ENCODE measurements at places on chromosomes 5 and 9.

DNA sequence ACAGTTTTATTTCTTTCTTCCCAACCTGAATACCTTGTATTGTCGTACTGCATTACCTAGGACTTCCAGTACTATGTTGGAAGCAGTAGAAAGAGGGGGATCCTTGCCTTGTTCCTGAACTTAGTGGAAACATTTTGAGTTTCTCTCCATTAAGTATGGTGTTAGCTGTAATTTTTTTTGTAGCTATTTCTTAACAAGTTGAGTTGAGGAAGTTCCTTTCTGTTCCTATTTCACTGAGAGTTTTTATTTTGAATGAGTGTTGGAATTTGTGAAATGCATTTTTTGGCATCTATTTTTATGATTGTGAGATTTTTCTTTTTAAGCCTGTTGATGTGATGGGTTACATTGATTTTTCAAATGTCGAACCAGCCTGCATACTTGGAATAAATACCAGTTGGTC lies 49.0 kb downstream of the FSD1L start:
- no peak for DNase-seq

DNA sequence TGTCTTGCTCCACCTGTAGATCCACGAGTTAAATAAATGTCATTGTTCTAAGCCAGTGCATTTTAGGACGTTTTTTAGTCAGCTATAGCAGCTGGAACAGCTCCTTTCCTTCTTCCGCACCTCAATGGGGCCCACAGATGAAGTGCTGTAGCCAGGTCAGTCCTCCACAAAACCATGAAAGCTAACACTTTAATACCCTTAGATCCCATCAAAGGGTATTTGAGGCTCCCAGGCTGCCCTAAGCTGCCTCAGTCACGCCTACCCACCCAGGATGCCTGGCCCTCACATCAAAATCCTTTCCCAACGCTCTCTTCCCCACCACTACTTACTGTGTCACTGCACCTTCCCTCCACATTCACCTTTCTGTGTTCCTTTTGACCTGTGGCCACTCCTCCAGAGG lies 44.1 kb upstream of the ACO1 start:
- no peak for DNase-seq

DNA sequence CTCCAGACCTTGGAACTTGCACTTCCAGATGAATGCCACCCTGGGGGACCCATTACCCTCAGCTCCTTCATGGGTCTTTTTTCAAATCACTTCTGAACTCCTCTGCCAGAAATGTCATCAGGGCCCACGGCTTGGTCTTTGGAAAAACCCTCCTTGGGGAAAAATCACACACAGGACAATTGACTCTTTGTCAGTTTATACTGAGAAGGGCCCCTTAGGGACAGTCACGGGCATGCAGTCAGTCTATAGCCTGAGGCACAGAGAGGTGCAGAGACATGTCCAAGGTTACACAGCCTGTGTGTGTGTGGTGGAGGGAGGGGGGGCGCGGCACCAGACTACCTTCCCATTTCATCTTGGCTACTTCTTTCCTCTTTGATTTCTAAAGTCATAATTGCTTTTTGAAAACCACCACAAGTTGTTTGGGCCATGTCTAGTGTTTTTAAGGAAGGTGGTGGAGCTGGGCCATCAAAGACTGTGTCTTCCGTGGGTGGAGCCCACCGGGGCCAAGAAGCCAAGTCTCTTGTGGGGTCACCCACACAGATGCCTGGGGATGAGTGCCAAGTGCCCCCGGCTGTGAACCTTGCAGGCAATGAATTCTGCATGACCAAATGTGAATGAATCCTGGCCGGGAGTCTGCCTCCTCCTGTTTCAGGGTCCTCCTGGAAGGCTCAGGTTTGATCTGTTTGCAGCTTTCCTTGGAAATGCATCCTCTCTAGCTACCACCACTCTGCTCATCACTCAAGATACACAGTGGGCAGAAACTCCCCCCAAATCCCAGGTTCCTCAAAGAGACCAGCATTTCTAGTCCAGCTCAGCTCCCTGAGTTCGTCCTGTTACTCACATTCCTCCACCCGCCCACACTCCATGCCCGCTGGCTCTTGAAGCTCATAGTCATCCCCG lies 200.1 kb upstream of the TBC1D2 start:
- no peak for DNase-seq

DNA sequence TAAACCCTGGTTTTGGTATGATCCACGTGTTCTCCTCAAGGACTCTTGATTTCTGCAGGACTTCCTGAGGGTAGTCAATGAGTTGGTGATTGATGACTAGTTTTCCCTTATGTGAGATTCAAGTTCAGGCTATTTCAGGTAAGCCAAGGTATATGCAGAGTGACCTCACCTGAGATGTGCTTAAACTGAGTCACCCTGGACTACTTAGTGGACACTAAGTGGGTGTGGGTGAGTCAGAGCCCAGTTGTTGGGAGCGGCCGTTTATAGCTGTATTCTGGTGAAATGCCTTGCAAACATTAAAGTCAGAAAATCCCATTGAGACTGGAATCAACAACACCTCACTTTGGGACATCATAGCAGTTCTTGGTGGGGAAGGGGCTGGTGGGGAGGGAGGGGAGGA lies 62.9 kb downstream of the SLC28A3 start:
- no peak for DNase-seq

DNA sequence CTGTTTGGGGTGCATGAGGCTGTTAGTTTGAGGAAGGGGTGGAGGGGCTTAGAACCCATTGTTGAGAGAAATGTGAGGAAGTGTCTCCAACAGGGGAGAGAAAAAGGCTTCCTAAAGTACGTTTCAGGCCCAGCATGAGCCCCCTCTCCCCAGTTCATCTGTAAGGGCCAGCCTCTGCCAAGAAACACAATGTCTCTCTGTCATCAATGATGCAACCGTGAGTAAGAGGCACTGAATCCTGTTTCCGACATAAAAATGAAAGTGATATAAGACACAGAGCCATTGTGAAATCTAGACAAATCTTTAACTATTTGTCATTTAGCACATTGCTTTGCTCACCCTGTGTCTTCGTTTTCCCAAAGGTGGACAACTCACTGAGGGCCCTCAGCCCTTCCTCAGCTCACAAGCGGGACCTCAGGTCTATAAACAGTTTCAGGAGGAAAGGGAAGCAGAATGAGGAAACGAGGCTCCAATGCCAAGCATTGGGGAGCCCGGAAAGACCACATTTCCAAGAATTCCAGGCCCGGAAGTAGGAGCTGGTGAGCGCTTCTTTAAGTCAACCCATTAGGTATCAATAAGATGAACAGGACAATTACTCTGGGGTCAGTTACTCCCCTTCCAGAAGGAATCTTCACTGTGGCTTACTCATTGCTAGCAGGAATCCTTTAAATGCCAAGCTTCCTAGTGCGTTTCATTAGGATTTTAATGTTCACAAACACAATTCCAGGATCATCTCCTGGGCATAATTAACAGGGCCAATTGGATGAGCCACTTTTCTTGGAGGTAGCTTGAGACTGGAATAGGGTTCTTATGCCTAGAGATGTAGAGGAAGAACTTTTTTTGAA lies 59.0 kb upstream of the KLF4 start:
- DNase-seq: no peak

DNA sequence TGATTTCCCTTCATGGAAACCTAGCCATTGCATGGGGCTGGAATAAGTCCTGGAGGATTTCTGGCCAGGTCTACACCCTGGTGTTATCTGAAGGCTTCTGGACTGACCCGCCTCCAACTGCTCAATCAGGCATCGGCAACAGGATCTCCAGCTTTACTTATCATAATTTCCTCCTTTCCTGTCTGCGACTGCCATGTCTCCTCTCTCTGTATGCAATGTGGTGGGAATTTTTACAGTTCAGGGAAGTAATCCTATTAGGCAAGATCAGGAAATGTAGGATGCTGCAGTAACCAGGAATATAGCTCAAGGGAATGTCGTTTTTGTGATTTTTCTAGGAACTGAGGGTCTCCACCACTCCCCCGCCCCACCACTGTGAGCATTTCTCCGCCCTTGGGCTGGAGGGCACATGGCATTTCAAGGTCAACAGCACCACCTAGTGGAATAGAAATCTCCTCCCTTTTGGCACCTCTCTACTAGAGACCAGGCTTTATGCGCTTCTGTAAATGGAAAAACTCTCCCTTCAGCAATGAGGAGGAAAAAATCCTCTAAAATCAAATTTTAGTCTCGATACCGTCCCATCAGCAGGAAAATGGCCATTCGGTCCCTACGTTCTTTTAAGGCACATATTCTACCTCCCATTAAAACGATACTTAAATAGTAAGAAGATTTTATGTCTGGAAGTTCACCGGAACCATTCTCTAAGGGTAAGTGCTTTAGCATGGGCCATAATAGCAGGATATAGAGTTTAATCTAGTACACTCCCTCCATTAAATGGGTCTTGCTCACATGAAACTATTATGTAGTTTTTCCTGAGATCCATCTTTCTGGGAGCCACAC lies 93.0 kb downstream of the YTHDC2 start:
- peak; percentile 19 for DNase-seq

DNA sequence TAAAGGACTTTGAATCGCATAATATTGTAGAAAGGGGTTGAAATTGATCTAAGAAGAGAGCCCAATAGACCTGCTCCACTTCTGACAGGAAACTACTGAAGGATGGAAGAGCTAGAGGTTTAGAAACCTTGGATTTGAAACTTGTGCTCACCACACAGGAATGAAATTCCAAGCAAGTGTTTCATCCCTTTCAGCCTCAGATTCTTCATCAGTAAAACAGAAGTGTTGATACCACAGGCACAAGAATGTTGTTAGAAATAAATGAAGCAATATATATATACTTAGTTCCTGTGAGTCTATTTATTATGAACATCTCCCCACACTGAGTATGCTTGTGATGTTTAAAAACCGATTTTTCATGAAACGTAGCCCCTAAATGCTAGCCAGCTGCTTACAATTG lies 43.8 kb downstream of the PRRC1 start:
- DNase-seq: no peak

- no peak for DNase-seq
Observed at GRCh38 chr5:72552041-72552557, 44.9 kb upstream of the ZNF366 start.

- DNase-seq: no peak
Observed at GRCh38 chr9:4301296-4301695, 1.4 kb upstream of the GLIS3 start.

DNA sequence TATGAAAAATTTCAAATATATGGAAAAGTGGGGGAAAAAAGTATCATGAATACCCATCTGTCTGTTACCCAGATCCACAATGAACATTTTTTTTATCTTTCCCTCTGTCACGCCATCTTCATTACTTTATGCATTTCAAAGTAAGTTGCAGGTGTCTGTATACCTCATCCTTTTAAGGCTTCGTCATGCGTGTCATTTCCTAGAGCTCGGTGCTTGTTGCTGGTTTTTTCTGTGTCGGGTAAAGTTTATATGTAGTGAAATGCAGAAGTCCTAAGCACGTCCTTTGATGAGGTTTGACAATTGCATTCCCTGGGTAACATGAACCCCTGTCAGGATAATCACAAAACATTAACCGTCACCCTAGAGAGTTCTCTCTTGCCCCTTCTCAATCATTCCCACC lies 52.1 kb downstream of the DAPK1 start:
- no peak for DNase-seq

DNA sequence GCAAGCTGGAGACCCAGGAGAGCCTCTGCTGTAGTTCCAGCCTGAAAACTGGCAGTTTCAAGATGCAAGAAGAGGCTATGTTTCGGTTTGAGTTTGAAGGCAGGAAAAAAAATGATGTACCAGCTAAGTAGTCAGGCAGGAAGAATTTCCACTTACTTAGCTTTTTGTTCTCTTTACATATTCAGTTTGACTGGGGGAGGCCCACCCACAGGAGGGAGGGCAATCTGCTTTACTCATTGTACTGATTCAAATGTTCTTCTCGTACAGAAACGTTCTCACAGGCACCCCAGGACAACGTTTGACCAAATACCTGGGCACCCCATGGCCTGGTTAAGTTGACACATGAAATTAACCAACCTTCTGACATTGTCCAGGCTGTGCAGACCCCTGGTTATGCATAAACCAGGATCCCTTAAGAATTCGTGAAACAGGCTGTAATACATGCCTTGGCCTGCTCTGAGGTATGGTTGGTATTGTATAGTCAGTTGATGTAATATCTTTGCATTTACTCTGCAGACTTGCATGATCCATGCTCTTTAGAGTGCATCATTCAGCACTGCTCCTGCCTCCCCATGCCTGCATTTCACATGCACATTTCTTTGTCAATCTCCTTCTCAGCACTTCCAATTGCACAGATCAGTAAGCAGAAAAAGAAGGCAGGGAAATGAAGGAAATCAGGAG lies 687.1 kb downstream of the TAF11L14 start:
- no peak for DNase-seq

- no peak for DNase-seq
Observed at GRCh38 chr5:119389288-119390030, 33.6 kb downstream of the TNFAIP8 start.

DNA sequence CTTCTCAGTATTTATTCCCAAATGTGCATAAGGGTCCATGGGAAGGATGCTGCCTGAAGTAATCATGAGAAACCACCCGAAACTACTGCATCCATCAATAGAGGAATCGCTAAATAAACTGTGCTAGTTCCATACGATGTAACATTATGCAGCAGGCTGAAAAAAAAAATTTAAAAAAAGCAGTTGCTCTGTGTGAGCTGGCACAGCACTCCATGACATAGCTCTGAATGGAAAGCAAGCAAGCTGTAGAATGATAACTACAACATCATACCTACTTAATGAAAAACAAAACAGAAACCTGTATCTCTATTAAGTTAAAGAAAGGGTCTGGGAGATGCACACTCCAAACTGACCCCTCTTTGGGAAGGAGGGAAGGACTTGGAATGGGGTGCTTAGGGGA lies 49.3 kb downstream of the SHB start:
- DNase-seq: no peak

GRCh38 chr5:164230341-164230740 lies 724.9 kb downstream of the MAT2B start:
- no peak for DNase-seq

DNA sequence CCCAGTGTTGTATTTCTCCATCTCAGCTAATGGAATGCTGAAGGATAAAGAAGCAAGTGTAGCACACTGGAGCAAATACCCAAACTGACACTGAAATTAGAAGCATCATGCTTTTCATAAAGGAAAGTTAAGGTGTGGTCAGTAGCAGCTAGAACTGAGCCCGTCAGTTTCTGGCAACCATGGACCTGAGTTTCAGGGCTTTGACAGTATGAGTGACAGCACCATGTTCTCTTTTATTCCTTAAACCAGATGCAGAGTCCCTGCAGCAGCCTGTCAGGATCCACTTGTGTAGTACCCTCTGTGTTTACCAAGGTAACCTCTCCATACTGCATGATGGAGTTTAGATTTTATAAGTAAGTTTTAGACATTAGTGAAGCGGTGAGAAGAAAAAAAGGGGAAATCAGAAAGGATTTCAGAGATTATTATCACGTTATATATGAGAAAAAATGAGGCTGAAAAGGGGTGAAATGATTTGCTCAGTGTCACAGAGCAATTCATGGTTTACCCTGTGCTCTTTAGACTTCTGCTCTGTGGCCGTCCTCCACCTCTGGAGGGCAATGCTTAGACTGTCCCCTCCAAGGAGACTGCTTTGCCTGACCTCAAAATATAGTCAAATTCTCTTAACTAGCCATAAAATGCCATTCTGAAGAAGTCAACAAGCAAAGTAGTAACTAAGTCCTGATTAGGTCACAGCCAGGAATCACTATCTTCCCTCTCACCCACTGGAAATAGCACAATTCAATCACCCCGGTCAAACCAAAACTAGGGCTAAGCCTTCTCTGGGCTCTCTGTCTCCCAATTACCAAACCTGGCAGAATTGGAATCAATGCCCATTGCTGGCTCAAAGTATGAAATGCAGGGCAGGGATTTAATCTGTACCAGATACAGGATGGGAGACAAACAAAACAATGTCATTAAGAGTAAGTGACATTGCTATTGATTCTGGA lies 10.5 kb upstream of the MYOT start:
- DNase-seq: no peak
